Aorta (tissue), 5 donors: ENCODE measurements at places on chromosomes 3 and 15. TPM values are rescaled to one million over a fixed set of nuclear protein-coding genes. Genes with fewer than 3 reads are reported as not detected.

- DNase-seq = no peak
These were observed 120.0 kb upstream of the GADL1 start for GRCh38 chr3:31014317-31015040.

GRCh38 chr3:30448450-30449289 lies 157.7 kb upstream of the TGFBR2 start:
- DNase-seq = no peak

NPAP1 gene
- polyA plus RNA-seq = 0.13 TPM

CCDC13 gene
- 3.1 TPM for polyA plus RNA-seq

CHL1 gene
- 0.08 TPM for polyA plus RNA-seq
